ENCODE measurements at places on chromosomes 4 and X.
A peak's percentile ranks its signal among the peaks of the same experiment; 100 is the strongest.

- no peak for DNase-seq
These were observed 29.9 kb downstream of the C4orf51 start for GRCh38 chr4:145709843-145710242.

GRCh38 chrX:4358577-4358976 is 645.1 kb upstream of the PRKX start:
- no peak for DNase-seq

- DNase-seq = no peak
These were observed 239.5 kb upstream of the TET2 start for GRCh38 chr4:104907074-104907649.

DNA sequence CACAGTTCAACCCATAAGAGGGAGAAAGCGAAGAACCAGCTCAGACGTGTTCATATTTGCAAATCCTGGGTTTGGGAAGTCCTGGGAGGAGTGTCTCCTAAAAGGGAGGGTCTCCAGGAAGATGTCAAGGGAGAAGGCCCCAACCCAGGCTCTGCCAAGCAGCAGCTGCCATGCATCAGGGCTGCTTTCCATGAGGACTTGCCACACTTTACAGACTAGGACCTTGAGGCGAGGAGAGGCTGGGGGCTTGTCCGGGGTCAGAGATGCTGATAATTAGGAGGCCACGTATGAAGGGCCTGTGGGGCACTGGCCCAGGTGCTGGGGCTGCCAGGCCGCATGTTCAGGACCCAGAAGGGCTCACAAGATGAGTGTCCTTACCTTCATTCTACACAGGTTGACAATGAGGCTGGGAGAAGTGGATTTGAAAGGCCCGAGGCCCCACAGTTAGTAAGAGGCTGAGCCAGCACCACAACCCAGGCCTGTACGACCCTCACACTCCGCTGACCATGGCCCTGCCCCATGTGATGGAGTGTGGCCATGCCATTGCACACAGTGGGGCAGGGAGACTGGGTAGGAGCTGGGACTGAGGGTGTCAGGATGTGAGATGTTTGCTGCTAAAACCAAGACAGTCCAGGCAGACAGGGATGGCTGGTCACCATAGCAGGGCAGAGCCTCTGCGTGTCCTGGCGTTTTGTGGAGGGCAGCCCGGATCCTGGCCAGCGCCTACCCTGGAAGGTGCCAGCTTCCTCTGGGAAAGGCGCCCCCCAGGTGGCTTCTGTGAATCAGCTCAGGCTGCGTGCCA is 94.8 kb downstream of the PSAPL1 start:
- DNase-seq = no peak

DNA sequence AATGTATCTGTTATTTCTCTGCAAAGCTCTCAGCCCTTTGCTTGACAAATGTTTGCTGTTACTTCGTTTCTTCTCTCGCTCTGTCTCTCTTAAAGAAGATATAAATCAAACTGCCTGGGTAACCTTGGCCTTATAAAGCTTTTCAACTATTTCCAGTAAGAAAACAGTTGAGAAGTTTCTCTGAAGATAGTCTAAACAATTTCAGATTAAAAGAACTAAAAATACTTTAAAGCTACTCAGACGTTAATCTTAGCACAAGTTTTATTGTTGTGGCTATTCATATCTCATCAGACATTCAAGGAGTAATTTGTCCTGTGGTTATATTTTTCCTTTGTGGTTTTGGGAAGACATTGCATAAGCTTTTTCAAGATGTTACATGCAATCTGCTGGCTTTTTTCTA is 22.6 kb downstream of the HOPX start:
- DNase-seq = no peak

- no peak for DNase-seq
These were observed 253.4 kb downstream of the PDGFC start for GRCh38 chr4:156718226-156718625.

DNA sequence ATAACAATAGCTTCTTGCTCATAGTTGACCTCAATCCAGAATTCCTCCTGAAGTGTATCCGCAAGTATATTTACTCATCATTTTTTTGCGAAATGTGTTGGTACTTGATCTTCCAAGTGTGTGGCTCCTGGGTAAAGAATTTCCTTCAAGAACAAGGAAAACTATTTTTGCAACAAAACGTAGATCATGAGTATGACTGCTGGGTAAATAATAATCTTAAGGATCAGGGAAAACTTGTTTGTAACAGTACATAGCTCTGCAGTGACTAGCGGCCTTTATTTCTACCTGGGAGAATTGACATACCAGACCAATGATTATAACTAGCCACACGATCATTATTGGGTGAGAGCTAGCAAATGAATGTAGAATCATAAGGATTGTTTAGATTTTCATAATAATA is 1311.7 kb downstream of the ARAP2 start:
- DNase-seq = no peak

- DNase-seq = no peak
These were observed 34.1 kb upstream of the GUCY1B1 start for GRCh38 chr4:155724731-155725130.

- no peak for DNase-seq
These were observed 61.8 kb downstream of the VMA21 start for GRCh38 chrX:151458824-151459223.

GRCh38 chr4:184268584-184269160 is 51.0 kb upstream of the ENPP6 start:
- no peak for DNase-seq

- DNase-seq = no peak
These were observed 317.1 kb upstream of the BMP3 start for GRCh38 chr4:80713409-80713808.

DNA sequence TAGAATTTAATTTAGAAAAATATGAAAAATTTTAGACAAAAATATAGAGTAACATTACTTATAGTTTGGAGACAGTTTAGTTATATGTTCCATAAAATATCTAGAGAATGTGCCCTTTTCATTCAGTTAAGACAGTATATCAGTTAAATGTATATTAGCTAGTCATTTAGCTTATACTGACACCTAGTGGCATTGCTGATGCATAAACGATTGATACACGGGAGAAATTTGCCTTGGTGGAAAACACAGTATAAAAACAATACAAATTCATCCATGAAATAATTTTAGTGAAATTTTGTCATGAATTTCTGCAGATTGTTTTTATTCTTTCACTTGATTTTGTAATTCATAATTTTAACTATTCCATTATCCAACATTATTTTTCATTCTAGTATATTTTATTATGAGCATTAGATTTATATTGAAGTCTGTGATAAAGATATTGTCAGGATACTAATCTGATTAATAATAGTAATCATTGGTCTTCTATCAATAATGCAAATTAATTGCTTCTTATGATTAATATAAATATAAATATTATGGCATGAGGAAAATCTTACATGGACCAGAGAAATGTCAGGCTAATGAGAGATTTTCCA is 219.0 kb downstream of the TLL1 start:
- DNase-seq = no peak

DNA sequence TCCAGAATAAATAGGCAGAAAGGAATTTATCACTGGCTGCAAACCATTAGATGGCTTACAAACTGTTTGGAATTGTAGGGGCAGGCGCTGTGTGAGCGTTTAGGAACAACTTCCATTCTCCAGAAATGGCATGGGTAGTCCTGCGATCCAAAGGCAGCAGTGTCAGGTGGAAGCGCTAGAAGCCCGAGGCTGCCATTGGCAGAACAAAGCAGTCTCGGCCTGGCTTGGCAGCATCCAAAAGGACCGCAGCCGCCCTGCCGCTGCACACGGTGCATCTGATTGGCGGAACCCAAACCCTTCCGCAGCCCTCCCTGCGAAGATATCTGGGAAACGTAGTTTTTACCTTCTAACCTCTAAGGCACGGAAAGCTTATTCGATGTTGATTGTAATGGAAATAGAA is 23.6 kb upstream of the YTHDC1 start:
- DNase-seq = peak; percentile 53

DNA sequence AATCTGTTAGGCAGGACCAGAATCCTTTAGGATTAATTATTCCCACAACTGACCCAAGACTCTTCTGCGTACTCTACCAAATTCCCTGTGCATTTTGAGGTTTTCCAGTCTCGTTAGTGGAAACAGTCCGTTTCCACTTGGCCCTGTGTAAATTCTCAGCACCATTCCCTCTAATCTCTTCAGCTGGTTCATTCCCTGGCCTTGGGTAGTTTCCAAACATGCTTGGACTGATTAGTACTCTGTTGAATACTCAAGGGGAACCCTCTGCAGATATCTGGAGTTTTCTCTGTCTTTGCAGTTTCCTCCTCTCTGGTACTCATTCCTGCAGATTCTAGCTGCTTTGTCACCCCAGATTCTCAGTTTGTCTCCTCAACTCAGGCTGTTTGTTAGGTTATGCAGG is 80.4 kb downstream of the ZFX start:
- DNase-seq = no peak

- DNase-seq = no peak
These were observed 16.4 kb upstream of the DCAF8L1 start for GRCh38 chrX:27997622-27998021.

- DNase-seq = no peak
These were observed 349.3 kb upstream of the GALNT7 start for GRCh38 chr4:172819353-172819752.

DNA sequence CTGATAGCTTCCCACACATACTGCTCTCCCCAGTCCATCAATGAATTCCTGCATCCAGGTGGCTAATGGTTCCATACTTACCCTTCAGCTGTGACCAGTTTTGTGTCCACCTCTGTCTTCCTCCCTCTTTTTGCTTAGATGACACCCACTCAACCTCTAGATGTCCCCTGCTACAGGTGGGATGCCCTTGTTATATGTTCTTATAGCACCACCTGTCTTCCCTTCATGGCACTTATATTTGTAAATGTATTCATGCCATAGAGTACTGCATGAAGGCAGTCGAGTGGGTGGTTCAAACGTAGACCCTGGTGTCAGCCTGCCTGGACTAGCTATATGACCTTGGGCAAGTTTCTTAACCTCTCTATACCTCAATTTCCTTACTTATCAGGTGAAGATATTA is 6.5 kb upstream of the USP46 start:
- DNase-seq = no peak

GRCh38 chr4:44256414-44256813 is 192.2 kb downstream of the KCTD8 start:
- DNase-seq = no peak

DNA sequence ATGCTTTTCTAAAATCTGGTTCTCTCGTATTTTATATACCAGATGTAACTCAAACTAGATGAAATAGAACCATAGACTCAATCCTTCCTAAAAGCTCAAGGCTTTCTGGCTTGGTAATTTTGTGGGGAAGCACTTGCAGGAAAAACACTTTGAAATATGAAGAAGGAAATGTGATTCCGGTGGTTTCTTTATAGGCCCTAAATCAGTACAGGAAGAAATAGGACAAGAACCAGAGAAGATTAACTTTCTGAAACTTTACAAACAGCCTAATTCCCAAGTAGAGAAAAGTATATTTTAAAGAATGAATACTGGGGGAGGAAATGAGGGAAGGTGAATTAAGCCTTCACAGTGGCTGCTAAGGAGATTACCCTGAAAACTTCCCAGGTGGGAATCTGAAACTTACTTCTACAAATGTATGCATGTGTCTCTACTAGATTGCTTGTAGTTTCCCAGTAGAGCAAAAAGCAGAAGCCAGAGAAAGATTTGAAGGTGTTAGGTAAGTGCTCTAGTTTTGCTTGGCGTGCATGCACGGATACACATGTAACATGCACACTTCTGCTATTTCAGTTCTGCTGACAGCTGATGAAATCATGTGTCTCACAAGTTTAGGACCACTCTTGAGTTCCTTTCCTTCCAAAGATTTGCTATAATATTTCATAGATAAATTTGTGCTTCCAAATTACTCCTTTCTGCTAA is 92.1 kb downstream of the AFF1 start:
- no peak for DNase-seq

DNA sequence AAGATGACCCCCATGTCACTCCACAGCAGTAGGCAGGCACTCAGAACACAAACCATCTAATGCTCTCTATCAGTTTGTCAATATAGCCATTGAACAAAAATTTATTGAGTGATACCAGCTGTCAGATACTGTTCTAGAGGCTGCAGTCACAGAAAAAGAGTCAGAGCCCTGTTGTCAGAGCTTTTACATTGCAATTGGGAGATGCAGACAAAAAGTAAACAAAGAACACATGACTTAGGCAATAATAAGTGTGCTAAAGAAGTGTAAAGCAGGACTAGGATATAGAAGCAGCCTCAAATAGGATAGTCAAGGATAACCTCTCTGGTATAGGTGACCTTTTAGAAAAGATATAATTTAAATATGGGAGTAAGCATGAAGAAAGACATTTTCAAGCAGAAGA is 8.9 kb downstream of the HTN1 start:
- no peak for DNase-seq

DNA sequence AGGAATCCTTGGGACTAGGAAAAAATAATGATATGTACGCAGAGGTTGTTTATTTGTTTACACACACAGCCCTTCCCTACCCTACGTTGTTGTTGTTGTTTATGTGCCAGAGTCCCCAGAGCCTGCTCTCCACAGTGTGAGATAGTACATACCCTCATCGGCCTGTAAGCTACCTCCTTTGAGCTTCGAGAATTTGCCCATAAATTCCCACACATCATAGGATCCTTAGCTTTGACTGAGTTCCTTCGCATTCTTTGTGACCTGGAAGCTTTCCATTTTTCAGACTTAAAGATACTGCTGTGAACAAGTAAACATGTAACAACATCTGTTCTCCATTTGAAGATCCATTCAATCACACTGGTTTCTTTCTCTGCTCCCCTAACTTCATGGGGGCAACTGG is 114.5 kb downstream of the IRF2 start:
- DNase-seq = no peak

GRCh38 chr4:52883707-52884669 is 21.9 kb downstream of the RASL11B start:
- DNase-seq = no peak

GRCh38 chr4:81445196-81445595 is 26.5 kb downstream of the RASGEF1B start:
- DNase-seq = no peak

DNA sequence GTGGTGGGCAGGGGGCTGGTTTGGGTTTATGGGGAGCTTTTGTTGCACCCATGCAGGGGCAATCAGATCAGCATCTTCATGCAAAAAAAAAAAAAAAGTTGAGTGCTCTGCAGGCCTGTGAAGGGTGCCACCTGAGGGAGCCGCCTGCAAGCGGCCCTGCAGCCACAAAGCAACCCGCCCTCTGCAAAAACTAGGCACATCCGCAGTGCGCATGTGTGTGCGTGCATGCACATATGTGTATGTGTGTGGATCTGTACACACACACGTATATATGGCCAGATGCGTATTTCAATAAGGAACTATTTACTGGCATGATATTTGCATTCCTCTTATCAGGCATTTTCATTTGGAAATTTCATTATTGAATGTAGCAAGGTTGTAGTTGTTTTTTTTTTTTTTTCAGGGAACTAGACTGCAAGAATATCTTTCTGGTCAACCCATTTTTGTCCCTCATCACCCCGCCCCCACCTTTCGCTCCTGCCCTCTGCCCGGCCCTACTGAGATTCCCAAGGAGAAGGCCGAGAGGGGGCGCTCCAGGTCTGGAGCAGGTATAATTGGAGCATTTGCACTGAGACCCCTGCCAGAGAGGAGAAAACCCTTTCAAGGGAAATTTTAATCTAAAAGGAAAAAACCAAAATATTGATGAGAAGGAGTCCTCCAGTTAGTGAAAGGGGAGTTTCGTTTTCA is 18.1 kb downstream of the CCNQ start:
- no peak for DNase-seq

GRCh38 chrX:119676949-119677653 is 15.9 kb downstream of the SEPTIN6 start:
- no peak for DNase-seq

- no peak for DNase-seq
These were observed 671.6 kb upstream of the BOD1L1 start for GRCh38 chr4:14299166-14299565.

All from stimulated activated CD4-positive, alpha-beta T cell treated with anti-CD3 and anti-CD28 coated beads, Interleukin-12 subunit alpha, Interleukin-12 subunit beta, amount 100 ng/mL, for 4 hours (primary cell).